ENCODE measurements at places on chromosomes 7 and 10.
A peak's percentile ranks its signal among the peaks of the same experiment; 100 is the strongest.

- DNase-seq = no peak
Measured at GRCh38 chr10:126373972-126374371, 14.3 kb downstream of the ADAM12 start.

- DNase-seq = no peak
Measured at GRCh38 chr7:139572704-139573385, 49.4 kb downstream of the CLEC2L start.

DNA sequence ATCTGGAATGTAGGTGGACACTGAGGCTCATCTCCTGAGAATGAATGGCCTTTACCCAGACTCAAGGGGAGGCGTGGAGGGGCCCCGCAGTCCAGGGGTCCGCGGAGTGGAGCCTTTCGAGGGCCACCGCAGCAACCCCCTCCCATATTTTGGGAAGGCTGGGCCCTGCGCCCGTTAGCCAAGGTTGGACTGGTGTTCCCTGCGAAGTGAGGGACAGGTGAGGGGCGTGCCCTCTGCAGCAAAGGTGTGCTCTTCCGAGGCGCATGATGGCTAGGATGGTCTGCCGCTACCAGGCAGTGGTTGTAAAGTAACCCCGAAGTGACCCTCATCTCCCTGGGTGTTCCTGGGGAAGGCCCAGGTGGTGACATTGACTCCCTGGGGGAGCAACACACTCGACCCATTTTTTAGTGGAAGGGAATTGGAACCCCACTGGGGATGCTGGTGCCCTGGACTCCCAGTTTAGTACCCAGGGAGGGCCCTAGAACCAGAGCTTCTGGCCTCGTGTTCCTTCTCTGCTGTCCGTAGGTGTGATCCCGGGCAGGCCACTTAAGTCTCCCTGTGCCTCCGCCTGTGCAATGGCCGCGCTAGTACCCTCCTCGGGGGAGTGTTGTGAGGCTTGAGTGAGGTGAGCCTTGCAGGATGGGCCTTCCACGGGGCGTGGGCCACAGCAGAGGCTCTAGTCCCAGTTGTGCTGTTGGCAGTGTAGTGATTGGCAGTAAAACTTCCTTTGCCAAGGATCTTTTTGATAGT is 779 bp downstream of the FAM241B start:
- DNase-seq = no peak

GRCh38 chr10:94623572-94623971 is 60.0 kb upstream of the CYP2C18 start:
- no peak for DNase-seq

DNA sequence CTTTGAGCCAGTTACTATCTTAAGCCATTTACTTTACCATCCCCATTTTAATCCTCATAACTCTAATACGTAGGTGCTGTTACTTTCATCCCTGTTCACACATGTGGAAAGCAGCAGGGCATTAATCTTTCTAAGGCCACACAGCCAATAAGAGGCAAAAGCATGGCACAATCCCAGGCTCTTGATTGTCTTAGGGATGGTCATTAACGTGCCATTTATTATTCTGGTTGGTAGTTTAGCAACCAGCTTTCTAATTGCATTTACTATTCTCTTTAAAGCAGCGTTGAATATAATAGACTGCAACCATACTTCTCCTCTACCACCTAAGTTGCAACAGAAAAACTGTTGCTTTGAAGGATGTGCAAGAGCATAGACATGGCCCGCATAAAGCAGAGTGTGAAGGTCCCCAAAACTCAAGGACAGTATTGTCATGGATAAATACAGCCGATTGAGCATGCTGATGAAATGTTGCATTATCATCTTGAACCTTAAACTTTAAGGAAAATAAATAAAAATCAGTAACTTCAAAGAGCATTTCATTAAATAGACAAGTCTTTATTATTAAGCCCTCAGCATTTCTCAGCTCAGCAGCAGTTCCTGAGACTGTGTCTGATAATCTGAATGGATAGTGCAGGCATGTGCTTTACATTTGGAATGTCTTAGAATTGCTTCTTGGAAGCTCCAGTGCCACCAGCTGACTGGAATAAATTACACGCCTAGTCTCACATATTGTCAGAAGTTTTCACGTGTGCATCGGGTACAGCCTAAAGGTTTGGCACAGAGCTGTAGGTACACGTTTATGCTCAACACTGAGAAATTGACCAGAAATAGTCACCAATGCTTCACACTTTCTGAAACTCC is 467.1 kb downstream of the SDK1 start:
- DNase-seq = no peak

DNA sequence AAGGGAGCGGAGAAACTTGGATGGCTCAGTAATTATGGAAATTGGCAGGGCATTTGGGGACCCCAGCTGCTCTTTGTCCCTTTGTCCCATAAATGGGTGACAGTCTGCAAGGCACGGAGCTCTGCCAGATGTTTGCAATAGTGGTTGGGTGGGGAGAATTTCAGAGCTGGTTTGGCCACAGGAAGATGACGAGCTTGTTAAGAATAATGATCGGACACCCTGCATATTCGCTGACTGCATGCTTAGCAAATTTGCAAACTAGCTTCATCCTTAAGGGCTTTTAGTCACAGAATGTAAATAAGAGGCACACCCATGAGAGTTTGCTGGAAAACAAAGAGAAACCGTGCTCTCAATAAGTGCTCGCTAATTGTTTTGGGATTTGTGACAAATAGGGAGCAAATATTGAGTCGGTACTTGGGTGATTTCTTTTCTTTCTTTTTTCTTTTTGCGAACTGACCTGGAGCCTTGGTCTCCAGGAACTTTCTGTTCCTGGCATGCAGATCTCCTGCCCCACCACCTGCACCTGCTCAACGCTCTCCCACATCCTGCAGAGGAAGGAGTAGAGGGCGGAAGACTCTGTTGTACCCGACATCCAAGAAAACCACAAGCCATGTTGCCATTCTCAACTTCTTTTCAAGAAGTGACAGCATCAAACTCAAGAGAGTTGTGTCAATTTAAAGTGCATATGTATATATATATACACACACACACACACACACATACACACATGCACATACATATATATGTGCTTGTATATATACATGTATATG is 238.9 kb downstream of the CAMK1D start:
- DNase-seq = peak; percentile 24

DNA sequence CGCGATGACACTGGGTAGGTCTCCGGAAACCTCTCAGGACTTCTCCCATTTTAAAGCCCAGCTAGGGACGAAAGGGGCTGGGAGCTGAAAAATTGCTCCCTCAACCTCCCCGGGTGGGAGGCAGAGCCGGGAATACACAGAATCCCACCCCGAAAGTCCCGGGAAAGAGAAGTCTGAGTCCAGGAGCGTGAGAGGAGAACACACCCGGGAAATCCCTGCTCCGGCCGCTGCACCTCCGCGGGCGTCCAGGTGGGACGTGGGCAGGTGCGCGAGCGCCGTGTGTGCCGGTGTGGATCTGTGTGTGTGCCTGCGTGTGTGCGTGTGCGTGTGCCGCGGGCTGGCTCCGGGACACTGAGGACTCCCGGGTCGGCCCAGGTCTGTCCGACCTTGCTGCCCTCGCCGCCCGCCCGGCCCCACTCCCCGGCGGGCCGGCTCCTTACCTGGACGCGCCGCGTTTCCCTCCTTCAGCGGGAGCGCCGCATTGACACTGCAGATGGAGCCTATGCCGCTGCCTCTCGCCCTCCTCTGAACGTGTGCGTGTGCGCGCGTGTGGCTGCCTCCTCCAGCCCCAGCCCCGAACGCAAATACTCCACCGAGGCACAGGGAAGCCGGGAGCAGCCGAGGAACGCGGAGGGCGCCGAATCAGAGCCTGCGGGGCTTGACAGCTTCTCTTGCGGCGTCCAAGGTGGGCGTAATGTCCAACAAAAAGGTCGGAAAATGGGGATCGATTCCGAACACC is at the start of gene PLXNA4:
TSS of gene PLXNA4 (minus strand) at position 489 of the 739 bp plus-strand sequence. CDS start 67,777 bp downstream, outside the sequence.
- DNase-seq = no peak

- no peak for DNase-seq
Measured at GRCh38 chr7:30612658-30613265, 18.1 kb downstream of the GARS1 start.

GRCh38 chr7:115410434-115410820 is 488.5 kb downstream of the MDFIC start:
- peak; percentile 17 for DNase-seq

- no peak for DNase-seq
Measured at GRCh38 chr10:28470873-28471651, 61.9 kb upstream of the WAC start.

GRCh38 chr7:127666602-127667001 is 14.6 kb downstream of the SND1 start:
- DNase-seq = no peak

DNA sequence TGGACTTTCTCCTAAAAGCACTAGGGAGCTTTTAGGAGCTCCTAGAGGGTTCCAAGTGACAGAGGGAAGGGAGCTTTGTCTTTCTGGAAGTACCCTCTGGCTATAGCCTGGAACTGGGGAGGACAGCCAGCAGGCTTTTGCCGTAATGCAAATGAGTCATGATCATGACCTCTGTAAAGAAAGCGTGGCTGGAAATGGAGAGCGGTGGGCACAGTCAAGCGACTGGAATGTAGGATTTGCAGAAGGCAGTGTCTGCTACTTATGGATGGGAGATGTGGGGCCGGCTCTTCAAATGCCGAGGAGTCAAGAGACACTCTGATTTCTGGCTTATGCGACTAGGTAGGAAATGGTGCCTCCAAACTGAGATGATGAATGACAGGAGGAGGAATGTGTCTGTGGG is 34.6 kb upstream of the PLPP4 start:
- no peak for DNase-seq

DNA sequence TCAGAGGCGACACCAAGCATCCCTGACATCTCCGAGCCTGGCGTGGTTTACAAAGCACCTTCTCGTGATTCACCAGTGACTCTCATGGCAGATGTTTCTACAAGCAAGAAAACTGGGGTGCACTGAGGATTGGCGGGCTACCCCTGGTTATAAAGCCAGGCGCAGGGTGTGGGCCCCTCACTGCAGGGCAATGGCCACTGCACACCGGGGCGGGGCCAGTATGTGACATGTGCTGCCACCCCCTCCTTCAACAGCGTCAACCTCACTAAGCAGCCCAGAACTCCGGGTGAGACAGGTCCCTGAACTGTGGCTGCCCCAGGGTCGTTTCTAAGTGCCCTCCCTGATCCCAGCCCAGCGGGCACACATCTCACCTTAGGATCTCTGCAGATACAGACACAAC is 63.8 kb downstream of the CHST15 start:
- DNase-seq = no peak

- DNase-seq = no peak
Measured at GRCh38 chr7:13979671-13980435, 9.6 kb downstream of the ETV1 start.

GRCh38 chr7:133789974-133790373 is 337.2 kb upstream of the LRGUK start:
- no peak for DNase-seq

- DNase-seq = peak; percentile 85
Measured at GRCh38 chr7:23106057-23106822, 655 bp downstream of the KLHL7 start.

GRCh38 chr10:46554166-46554781 is 2.2 kb downstream of the GPRIN2 start:
- no peak for DNase-seq

DNA sequence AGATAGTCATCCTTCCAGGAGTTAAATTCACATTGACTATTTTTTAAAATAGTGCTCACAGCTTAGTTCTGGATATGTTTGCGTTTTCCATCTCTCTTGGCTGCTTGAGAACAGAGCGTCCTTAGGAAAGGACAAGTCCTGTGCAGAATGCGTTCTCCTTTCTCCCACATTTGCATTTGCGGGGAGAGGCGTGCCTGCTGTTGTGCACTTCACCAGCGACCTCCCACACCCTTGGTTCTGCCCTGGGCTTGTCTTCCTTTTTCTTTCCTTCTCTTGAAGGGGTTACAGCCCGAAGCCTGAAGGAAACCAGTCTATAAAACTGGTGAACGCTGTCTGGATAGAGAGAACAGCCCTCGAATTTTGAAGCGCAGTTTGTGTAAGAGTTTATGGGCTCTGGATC is 367.1 kb downstream of the DPP6 start:
- no peak for DNase-seq

DNA sequence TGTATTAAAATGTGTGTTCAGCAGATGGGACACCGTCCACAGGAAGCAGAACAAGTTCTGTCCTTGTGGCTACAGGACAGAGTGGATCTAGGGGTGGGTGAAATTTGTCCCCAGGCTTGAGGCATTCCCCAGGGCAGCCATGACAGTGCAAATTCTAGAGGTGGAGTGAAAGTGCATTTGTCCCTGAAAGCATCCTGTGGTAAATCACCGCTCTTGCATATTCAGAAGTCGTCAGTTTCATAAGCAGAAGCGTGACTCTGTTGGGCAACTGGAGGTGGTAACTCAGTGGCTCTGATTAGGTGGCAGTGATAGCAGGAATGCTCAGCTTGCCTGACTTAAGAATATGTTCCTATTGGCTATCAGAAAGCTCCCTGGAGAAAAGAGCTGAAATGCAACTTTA is 96.6 kb downstream of the SNX10 start:
- DNase-seq = no peak

DNA sequence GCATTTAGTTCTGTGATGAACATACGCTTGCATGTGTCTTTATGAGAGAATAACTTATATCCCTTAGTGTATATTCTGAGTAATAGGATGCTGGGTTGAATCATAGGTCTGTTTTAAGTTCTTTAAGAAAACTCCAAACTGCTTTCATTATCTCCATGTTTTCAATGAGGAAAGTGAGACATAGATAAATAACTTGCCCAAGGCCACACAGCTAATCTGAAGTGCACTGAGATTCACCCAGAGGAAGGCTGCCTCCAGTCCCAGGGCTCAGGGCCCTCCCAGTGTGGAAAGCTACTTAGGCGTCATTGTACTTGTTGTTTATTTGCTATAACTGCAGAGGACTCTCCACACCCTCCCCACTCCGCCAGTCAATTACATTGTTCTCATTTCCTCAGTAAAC is 126.7 kb downstream of the INHBA start:
- DNase-seq = no peak

DNA sequence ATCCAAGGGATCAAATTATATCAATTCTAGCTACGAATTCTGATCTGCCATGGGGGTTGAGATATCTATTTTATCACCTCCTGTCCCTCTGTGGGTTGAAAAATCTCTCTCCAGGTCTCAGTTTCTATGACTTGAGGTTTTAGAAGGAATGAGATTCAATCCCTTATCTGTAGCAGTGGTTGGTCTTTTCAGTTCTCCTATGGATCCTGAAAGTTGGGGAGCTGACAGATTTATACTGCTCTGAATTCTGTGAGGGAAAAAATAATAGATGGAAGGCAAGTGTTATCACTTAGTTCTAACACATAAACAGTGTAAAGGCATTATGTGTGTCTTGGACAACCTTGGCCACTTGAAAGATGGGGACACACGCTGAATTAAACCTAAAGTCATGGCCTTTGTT is 15.8 kb upstream of the FBXW4 start:
- no peak for DNase-seq

DNA sequence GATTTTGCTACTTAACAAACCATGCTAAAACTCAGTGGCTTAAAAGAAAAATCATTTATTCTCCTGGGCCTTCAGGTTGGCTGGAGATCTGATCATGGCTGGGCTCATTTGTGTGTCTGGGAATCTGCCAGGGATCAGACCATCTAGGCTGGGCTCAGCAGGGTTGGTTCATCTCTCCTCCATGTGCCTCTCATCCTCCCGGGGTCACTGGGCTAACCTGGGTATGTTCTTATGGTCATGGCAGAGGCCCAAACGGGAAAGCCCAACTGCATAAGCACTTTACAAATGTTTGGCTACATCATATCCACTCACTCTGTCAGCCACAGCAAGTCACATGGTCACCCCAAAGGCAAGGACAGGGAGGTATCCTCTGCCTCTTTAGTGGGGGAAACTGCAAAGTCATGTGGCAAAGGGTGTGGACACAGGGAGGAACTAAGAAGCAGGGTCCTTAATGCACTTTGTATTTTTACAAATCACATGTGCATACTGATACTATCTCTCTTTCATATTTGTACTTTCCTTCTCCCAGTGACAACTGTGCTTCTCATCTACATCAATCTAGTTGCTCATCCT is 231.4 kb downstream of the BUB3 start:
- no peak for DNase-seq

GRCh38 chr10:29451946-29452345 is 163.1 kb downstream of the LYZL1 start:
- no peak for DNase-seq
